ENCODE measurements at places on chromosomes 2 and 18.

- DNase-seq: no peak
Measured at GRCh38 chr18:26215247-26215970, 10.8 kb upstream of the TAF4B start.

GRCh38 chr2:38438883-38439612, 62.0 kb upstream of the ATL2 start:
- DNase-seq: no peak

DNA sequence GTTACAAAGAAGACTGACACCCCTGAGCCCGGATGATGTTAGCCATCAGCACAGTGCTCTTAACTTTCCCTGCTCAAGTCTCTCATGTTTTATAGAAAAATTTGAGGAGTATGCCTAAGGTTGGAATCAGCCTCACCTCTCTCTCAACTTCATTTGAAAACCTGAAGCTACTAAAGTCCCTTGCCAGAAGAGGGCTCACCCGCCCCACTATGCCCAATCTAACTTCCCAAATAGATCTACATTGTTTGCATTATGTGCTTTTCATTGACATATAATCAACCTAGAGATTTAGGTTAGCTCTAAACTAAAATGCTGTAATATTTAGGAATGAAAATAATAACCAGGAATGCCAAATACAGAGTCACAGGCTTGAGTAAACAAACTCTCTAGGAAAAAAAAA, 305.4 kb downstream of the NCKAP5 start:
- no peak for DNase-seq

DNA sequence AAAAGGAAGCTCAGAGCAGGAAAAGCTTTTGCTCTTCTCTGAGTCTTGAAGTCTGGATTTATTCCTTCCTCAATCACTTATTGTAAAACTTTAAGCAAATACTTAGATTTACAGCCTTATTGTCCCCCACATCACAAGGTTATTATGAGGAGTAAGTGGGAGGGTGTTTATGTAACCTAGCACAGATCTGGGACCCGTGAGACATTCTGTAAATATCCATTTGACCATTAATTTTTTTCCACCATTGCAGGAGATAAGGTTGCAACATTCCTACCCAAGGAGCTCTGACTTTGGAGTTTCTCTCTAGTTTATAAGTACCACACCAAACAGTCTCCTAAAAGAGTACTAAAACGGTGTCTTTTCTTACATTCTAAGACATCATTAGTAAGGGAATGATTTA, 52.1 kb upstream of the CTIF start:
- DNase-seq: no peak

DNA sequence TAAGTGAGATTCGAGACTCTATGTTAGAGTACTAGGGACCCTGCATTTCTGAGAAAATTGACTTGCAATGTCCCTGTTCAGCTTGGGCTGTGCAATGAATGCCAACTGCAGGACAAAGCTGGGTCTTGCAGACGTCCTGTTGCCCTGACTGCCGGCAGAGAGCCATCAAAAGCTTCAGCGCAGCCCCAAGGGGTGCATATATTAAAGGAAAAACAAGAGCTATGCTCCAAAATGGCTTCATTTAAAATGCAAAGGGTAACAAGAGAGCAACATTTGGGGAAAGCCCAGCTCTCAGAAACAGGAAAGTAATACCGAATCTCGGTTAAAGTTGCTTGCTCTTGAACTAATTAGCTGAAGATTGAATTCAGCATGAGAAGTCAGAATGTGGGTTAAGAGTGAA, 110.9 kb upstream of the PNPT1 start:
- no peak for DNase-seq

DNA sequence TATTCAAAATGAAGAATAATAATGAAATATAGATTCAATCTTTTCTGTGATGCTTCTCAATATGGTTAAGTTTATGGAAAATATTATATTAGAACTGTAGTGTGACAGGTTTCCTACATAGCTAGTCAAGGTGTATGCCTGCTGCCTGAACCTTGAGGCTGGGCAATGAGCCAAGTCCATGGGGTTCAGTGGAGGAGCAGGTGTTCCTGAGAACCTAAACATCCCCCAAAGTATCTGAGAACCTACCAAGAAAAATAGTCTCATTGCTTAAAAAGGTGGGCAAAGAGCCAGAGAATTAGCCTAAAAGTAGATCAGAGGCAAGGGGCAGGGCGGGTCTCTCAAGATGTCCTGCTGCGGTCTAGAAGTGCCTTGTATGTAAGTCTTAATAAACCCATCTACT, 185.9 kb upstream of the SPHKAP start:
- peak; percentile 22 for DNase-seq

- DNase-seq: no peak
Measured at GRCh38 chr2:67671464-67672450, 274.6 kb downstream of the ETAA1 start.

- peak; percentile 69 for DNase-seq
Measured at GRCh38 chr2:217610401-217610814, 392.4 kb downstream of the TNS1 start.

DNA sequence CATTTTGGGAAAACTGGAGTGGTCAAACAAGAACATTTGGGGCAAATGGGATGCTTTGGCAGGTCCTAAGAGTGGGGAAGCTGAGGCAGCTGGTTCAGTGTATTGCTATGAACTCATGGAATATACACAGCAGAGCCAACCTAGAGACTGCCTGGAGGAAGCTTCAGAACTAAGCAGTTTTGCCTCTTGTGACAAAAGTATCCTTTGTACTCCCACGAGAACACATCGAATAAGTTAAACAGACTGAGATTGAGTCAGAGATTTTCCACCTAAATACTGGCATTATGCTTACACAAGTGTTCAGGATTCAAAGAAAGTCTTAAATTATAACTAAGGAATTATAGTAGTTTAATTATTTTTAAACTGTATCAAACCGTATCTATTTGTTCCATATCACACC, 5.2 kb upstream of the ARMC9 start:
- DNase-seq: no peak

DNA sequence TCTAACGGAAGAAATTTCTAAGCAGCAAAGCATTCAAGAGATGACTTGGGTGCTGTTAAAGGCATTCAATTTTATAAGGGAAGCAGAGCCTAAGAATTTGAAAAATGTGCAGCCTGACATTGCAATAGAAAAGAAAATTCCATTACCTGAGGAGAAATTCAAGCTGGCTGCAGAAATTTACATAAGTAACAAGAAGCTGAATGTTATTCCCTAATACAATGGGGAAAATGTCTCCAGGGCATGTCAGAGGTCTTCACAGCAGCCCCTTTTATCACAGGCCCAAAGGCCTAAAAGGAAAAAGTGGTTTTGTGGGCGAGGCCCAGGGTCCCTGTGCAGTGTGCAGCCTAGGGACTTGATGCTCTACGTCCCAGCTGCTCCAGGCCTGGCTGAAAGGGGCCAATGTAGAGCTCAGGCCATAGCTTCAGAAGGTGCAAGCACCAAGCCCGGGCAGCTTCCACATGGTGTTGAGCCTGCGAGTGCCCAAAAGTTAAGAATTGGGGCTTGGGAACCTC, 306.7 kb downstream of the RDH14 start:
- no peak for DNase-seq

- DNase-seq: no peak
Measured at GRCh38 chr18:9032519-9032918, 70.0 kb upstream of the NDUFV2 start.

DNA sequence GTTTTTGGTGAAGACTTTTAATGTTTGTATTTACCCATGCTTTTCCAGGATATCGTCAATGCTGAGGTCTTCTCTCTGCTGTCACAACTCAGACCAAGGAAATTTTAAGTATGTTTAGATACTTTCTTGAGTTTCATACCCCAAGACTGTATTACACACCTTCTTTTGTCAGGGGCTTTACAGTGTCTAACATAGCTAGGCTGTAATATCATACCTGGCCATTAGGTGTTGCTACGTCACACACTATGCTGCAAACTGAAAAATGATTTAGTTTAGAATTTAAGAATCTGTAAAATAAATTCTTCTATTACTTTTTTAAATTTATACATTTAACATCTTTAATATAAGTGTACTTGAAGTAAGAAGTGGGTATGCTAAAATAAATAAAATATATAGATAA, 358.4 kb upstream of the NRP2 start:
- no peak for DNase-seq

GRCh38 chr2:147051248-147051647, 793.6 kb upstream of the ACVR2A start:
- DNase-seq: no peak

DNA sequence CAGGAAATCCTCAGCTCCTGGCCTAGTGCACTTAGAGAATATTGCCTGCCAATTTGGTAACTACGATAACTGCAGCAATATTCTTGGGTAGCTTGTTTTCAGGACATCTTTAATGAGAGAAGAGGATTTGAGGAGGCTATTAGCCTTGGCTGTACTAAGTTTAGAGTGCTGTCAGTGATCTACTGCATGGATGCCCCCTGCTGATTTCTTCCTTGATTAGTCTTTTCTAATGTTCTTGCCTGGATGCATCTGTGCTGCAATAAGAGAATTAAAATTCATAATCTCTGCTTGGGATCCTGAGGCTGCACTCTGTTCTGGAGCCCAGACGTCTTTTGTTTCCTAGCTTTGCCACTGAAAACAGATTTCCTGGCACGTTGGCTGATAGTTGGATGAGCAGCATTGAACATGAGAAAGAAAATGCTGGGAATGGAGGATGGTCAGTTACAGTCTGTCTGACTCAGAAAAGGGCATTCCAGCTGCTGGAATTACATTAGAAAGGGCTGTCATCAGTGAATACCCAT, 115.4 kb downstream of the CCDC85A start:
- no peak for DNase-seq

DNA sequence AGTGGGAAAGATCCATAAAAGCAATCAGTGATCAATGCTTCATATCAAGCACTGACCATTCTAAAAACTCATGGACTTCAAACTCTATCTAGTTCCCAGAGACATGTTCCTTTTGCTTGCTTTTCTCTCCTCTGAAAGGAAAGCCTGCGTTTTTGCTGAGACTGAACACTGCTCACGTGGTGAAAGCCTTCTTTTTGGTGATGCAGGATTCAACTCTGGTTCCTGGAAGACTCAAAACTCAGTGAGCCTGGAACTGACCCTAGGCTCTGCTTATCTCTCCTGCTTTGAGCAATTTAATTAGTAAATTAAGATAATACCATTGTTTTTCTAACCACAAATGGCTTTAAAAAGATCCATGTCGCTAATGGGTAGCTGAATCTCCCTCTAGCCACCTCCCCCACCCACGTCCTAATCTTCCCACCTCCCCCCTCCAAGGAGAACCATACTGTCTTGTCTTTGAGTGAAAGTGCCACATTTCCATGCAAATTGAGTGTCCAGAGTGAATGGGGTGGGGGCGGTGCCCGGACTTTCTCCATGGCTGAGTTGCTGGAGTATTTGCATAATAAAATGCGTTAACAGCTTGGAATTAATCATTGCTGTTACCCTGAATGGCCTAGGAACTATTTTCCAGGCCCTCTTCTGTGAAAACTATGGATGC, 130.5 kb downstream of the BCL11A start:
- no peak for DNase-seq

DNA sequence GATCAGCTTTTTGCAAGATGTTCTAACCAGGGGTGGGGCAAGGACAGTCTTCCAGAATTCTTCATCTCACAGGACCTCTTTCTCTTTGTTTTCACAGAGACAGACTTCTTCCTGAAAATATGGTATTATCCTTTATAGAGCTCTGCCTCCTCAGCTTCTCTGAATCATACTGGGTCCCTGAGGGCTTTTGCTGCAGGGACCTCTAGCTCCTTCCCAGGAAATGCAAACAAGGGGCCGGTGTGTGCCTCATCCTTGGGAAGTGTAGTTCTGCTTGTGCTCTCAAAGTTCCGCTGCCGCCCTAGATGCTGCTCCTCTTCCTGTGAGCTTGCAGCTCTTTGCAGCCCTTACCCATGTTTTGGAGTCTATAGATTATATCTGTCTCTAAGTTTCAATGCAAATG, 99.5 kb upstream of the NPAS2 start:
- no peak for DNase-seq

GRCh38 chr2:172332507-172332906, 94.9 kb upstream of the ITGA6 start:
- DNase-seq: no peak

- DNase-seq: no peak
Measured at GRCh38 chr2:224670203-224670602, 46.0 kb downstream of the CCDC195 start.

DNA sequence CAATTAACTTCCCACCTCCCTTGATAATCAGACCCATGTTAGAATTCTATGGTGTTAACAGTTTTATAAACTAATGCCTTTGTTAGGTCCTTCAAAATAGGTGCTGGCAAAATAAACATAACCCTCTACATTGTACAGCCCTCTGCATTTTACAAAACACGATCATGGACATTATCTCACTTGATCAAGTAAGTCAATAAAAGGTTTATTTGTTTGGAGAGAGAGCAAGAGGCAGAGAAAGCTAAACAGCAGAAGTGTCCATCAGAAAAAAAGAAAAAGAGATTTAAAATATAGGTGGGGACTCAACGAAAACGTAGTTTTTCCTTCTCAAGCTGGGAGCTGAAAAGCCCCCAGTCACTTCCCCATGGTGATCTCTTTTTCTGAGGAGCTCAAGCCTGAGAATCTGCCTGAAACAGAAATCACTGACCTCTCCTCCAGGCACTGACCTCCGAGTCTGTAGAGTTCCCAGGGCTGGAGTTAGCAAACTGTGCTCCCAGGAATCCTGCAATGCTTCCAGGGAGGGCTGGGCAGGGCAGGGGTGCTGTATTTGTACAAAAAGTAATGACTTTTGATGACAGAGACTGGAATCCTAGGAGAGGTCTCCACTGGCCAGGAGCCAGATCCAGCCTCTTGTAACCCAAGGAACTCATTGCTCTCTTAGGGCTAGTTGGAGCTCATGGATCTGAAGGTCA, 137.8 kb upstream of the KLHL29 start:
- no peak for DNase-seq

- DNase-seq: no peak
Measured at GRCh38 chr18:32368170-32368569, 102.5 kb downstream of the GAREM1 start.

DNA sequence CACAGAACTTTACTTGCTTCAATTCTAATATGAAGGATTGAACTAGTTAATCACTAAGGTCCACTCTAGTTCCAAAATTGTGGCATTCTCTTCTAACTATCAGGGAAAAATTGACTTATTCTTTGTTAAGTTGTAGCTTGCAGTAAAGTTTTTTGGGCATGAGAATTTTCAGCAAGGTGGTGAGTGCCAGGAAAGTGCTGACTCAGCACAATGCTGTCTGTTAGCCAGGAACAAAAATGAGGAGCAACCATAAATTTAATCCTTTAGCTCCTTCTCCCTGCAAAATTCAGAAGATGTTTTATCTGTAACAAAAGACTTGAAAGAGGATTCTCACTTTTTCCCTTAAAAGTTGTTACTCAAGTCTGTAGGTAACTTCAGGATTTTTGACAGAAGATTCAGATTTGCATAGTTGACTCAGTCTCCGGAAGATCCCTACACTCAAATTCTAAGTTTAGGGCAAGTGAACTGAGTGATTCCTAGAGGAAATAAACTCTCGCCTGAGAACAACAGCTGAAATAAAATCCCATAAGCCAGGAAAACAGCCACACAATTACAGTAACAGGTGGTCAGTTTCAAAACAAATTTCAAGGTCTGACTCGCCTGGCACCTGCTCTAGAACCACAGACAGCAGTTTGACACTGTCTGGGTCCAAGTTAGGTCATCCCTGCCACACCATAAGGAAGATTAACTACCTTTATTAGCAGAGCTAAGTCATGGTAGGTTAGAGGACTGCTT, 20.2 kb upstream of the DARS1 start:
- DNase-seq: no peak

- peak; percentile 63 for DNase-seq
Measured at GRCh38 chr18:25921677-25922421, 168.6 kb downstream of the SS18 start.
